NCI-H1694 (cell line): ENCODE measurements at places on chromosomes 16 and 17.

DNA sequence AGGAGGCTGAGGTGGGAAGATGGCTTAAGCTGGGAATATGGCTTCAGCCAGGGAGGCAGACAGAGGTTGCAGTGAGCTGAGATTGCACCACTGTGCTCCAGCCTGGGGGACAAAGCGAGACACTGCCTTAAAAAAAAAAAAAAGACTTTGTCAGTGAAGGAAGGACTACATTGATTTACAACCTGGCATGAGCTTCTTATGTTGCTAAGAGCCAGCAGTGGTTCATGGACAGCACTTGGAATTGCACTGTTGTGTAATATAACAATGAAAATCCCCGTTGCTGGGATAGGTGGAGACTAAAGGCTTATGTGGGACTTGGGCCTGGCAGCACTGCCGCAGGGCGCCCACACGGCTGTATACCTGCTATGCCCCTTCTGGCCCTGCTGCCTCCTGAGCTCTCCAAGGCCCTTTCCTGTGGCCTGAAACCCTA is 14.1 kb upstream of the SLC16A5 start:
- no peak for DNase-seq

DNA sequence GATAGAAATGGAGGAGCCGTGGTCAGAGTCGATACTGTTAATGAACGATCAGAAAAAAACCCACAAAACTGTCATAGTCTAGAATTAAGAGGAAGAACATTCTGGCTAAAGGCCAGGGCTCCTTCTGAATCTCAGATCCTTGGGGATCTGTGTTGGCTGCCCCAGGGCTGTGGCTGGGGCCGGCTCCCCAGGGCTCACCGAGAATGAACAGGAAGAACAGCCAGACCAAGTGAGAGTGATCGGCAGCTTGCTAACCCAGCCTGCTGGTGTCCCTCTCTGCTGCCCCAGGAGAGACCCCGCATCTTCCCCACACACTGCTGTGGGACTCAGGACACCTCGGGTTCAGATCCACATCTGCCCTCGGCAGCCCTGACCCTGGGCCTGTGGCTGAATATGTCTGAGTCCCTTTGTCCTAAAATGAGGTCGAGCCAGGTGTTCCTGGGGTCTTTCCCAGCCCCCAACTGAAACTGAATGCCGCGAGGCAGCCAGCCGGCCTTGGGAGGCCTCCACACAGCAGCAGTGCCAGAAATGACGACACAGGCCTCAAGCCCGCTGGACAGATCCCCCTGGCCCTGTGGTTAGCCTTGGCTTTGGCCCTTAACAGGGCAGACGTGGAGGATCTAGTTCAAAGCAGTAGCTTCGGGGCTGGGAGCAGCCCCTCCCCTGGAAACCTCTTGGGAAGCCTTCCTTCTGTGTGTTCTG is 23.9 kb upstream of the CLEC18A start:
- no peak for DNase-seq

- DNase-seq: no peak
These were observed 33.7 kb upstream of the HSBP1 start for GRCh38 chr16:83774066-83774465.

GRCh38 chr17:79294459-79295071 is 219.9 kb downstream of the ENGASE start:
- DNase-seq: no peak

GRCh38 chr17:62780951-62781350 is 27.2 kb downstream of the MARCHF10 start:
- DNase-seq: no peak

- no peak for DNase-seq
These were observed 18.7 kb downstream of the LRRC75A start for GRCh38 chr17:16473044-16474011.

- no peak for DNase-seq
These were observed 1.0 kb downstream of the CSNK2A2 start for GRCh38 chr16:58196898-58197313.

- peak; percentile 92 for DNase-seq
These were observed 23.8 kb downstream of the SNX11 start for GRCh38 chr17:48131216-48131824.

GRCh38 chr16:50066482-50067289 is 916 bp downstream of the HEATR3 start:
- no peak for DNase-seq

DNA sequence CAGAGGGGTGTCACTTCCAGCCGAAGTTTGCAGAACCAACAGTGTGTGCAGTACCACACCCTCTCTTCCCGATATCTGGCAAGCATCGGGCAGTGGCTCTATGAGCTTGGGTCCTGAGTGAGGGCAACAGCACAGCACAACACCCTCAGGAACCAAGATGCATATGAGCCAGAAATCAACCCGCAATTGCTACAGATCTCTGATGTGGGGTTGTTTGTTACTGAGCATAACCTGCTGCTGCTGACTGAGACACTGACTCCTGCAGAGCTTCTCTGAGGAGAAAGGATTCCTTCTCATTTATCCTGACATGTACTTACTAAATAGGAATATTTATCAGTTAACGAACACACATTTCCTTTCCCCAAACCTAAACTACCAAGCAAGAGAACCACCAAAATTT is 218.3 kb downstream of the RBFOX3 start:
- no peak for DNase-seq

DNA sequence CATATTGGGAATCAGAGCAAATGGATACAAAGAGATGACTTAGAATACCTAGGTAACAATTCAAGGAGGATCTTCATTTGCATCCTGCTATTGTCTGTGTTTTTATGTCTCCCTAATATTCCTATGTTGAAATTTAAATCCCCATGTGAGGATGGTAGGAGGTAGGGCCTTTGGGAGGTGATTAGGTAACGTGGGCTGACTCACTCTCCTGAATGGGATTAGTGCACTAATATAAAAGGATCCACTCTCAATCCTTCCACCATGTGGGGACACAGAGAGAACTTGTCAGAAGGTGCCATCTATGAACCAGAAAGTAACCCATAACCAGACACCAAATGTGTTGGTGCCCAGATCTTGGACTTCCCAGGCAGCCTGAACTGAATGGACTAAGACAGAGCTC is 83.4 kb downstream of the CDH8 start:
- no peak for DNase-seq

- DNase-seq: no peak
These were observed 7.7 kb upstream of the AKTIP start for GRCh38 chr16:53510704-53511070.

GRCh38 chr16:29699324-29700219 is 20.6 kb downstream of the QPRT start:
- no peak for DNase-seq

DNA sequence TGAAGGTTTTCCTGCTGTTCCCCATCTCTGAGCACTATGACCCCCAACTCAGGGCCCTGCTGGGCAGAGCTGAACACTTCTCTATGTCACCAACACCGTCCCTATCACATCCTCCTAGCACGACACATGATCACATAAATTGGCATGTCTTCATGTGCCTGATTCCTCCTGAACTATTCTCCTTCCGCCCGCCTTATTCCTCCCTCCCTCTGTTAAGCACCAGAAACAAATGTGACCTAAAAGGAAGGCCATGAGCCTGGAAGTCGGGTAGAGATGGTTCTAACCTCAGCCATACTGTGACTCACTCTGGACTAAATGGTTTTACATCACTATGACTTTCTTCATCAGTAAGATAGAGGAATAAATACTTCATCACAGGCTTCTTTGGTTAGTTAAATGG is 80.8 kb upstream of the DYNLRB2 start:
- no peak for DNase-seq

DNA sequence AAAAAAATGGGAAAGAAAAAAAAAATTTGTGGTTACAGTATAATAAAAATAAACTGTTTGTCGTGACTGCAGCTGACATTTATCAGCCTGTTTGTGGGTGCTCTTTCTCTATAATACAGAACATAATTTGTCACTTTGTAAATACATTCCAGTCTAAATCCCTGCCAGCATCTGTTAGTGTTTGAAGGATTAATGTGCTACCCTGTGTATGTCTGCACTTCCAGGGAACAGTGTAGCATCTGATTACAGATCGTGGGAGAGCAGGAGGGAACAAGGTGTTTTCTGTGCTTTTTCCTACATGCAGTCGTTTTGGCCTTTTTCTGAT is 265.1 kb downstream of the WWOX start:
- no peak for DNase-seq

GRCh38 chr17:35368081-35368830 is 5.2 kb downstream of the SLFN11 start:
- no peak for DNase-seq

GRCh38 chr17:79078476-79079190 is 4.0 kb downstream of the ENGASE start:
- DNase-seq: no peak

DNA sequence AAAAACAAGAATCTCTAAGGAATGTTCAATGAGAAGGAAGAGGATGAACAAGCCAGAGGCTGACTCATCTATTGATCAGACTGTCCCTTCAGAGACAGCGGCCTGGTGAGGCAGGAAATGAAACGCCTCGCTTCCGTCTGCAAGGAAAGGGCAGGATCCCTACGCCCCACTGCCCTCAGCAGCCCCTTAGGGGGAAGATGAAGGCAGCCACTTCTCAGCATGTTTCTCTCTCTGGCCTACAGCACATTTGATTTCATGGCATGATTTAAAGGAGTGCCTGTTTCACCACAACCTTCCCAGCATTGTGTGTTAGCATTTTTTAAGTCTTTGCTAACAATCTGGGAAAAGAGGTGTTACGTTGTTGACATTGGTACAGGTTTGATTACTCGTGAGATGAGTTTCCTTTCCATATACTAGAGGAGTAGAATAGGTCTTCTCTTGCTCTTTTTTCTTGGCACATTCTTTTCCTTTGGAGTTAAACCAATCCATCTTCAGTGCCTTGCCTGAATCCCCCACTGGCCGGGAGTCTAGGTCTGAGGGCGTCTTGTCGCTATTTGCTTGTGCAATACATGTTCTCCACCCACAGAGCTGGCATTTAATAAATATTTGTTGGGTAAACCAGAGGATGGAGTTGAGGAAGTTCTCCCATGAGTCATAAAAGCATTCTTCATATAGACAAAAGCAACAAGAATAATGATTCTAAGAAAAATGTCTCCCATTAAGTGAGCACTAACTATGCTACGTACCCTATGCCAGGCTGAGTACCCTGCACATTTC is 47.4 kb downstream of the RBFOX3 start:
- DNase-seq: no peak

DNA sequence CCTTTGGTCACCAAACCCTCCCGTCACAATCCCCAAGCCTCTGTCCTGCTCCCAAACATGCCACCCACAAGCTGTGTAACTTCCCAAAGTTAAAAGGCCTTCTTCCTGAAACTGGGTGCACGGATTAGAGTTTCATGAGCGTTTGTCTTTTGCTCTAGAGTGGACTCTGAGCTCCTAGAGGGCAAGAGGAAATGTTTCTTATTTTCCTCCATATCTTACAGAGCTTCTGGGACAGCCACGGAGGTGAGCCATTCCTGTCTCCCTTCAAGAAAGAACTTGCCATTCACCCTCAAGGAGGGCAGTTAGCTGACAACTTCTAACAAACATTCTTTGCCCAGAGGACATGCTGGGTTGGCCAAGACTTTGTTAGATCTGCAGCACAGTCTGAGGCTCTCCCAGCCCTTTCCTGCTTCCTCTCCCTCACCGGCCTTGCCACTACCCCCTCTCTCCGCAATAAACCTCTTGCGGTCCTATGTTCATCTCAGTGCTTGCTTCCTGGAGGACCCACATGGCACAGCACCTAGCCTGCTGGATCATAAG is 2.6 kb upstream of the MYCBPAP start:
- no peak for DNase-seq
